Common myeloid progenitor, CD34-positive (primary cell): ENCODE measurements at places on chromosomes 1 and 21.
A peak's percentile ranks its signal among the peaks of the same experiment; 100 is the strongest.

- DNase-seq, result no peak
Measured at GRCh38 chr1:185786524-185786923, 52.3 kb downstream of the HMCN1 start.

DNA sequence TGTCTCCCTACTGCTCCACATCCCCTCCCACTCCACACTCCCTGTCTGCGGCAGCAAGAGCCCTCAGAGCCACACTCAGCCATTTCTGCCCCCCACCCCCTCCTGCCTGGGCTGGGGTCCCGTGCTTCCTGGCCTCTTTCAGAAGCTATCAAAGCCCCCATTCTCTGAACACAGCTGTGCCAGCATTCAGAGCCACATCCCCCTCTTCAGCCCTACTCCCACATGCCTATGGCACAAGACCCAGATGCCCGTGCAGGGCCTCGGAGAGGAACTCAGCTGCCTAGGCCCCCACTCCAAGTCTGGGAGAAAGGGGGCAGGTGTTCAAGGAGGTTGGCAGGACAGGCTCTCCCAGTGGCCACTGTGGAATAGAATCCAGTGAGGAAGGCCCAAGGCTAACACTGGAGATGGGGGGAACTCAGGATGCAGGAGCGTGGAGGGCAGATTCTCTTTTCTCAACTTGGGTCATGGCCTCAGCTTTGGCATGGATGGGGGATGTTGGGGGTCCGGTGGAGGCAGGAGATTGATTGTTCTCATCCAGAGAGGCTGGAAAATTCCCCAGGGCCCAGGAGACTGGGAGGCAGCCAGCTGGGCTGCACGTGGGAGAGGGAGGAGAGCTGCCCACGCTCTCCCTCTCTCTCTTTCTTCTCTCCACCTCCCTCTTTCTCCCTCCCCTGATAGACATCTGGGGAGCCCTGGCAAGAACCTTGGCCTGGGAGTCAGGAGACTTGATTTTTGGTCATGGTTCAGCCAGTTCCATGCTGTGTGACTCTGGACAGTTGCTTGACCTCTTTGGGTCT lies 3.5 kb upstream of the BCAN start:
- no peak for DNase-seq

DNA sequence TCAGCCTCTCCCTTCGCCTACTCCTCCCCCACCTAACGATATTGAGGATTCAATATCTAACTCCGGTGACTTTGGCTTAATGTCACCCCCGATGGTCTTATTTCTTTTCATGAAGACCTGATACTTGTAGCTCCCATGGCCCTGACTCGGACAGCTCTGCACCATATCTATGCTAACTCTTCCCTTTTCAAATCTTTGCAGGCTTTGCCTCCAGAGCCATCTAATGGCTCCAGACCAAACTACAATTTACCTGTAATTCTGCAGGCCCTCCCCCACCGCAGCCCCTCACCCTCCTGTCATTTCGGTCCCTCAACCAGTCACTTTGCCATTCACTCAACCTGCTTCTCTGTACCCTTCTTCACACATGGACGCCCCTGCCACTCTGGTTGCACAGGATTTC lies 7.9 kb upstream of the GSTM5 start:
- no peak for DNase-seq

DNA sequence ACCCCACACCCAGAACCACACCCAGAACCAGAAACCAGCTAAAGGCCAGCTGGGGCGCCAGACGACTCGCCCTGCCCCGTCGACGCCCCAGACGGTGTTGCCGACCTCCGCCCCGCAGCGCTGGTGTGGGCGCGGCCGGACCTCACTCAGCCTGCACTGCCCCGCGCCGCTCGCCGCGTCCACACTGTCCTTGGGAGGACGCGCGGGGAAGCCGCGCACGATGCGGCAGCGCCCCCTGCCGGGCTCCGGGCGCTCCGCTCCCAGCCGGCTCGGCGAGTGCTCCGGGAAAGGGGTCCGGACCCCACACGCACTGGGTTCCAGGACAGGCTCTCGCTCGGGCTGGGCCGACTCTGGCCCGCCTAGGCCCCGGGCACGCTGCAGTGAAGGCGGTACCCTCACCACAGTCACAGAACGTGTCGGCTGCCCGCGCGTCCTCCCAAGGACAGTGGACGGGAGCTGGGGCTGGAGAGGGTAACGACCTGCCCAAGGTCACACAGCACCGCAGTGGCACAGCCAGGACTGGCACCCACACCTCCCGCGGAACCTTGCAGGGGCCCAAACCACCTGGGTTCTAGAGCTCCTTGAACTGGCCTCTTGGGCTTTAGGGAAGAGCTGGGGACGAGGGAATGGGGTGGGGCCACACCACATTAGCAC lies 90.2 kb downstream of the DMRTA2 start:
- peak; percentile 60 for DNase-seq

GRCh38 chr1:67755160-67755559 lies 70.2 kb downstream of the GADD45A start:
- no peak for DNase-seq

DNA sequence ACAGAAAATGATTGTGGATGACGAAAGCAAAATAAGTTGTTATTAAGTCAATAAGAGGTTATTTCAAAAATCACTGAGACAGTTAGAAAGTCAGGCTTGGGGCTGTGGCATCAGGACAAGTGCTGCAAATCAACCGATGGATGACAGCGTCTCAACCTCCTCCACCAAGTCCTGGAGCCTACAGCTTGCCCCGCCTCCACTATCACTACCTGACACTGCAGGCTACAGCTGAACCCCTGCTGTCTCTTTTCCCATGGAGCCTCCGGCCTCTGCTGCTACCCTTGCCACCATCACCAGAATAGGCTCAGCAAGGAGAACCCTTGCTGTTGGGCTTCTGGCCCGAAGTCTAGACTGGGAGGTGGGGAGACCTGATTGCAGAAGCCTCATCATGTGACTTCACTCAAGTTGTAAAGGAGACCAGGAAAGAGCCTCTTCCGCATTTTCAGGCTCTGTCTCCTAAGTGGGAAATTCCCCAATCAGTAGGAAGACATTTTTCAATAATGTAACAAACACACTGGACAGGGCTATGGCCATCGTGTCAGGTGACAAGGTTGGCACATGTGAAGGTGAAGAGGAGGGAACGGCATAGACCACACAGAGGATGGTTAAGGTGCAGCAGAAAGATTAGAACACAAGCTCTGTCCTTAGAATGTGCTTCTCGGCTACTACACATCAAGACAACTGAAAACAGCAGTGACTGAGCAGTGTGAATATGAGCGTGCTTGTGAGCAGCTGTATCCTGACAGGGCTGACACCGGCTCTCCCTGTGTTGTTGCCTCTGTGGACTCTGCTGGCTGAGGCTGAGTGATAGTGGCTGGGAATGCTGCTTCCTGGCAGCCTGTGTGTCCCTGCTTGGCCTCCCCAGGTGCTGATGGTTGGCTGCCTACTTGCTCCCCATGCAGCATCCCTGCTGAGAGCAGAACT lies 660.7 kb downstream of the PTPRU start:
- peak; percentile 8 for DNase-seq

GRCh38 chr1:178937695-178938094 lies 66.8 kb upstream of the ANGPTL1 start:
- no peak for DNase-seq

DNA sequence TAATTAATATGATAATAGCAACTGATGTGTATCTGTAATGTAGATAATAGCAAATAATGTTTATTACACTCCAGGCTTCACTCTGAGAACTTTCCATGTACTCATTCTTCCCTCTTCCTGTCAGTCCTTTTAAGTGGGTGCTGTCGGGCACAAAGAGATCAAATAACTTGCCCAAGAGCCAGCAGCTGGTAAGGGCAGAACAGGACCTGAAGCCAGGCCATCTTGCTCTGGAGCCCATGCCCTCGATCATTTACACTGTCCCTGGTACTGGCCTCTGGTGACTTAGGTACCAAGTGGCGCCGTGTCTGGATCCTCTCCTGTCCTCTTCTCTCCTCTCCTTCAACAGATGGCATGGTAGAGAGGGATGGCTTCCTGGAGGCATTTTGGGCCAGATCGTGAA lies 97.2 kb downstream of the VPS13D start:
- no peak for DNase-seq

- DNase-seq, result no peak
Measured at GRCh38 chr1:12126781-12127180, 40.0 kb upstream of the TNFRSF1B start.

DNA sequence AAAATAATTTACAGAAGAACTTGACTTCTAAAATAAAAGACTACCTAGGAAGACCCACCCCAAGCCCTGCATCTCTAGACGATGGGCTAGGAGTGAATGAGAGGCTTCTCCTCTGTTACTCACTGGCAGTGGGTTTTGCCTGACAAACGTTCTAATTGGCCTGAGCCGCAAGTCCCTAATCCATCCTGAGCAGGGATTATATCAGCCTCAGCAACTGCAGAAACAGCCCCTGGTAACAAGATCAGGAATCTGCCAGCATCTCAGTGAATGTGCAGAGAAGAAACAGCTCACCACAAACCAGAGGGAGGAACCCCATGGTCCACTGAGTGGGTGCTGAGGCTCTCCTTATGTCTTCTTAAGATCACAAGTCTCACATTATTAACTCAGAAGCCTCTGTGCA lies 240.6 kb downstream of the BRINP2 start:
- no peak for DNase-seq

- no peak for DNase-seq
Measured at GRCh38 chr1:61187352-61188086, 105.2 kb downstream of the NFIA start.

DNA sequence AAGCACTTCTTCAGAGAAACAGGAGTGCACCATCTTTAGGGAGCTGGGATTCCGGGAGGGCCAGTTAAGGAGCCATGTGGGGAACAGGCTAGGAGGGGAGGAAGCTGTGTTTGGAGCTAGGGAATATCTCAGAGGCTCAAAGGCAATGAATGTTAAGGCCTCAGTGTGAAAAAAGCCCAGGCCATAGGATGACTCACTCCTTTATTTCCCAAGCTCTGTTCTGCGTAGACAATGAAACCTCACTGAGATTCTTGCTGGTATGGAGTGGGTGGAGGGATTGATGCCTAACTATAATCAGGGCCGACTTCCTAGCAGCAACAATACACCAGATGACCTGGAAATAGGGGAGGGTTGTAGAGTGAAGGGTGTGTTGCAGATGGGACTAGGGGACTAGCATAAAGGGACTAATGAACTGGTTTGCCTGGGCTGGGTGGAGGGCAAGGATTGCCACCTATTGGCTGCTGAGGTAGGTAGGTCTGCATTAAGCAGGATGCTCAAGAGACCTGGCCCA lies 2.1 kb downstream of the GNAT2 start:
- DNase-seq, result no peak

DNA sequence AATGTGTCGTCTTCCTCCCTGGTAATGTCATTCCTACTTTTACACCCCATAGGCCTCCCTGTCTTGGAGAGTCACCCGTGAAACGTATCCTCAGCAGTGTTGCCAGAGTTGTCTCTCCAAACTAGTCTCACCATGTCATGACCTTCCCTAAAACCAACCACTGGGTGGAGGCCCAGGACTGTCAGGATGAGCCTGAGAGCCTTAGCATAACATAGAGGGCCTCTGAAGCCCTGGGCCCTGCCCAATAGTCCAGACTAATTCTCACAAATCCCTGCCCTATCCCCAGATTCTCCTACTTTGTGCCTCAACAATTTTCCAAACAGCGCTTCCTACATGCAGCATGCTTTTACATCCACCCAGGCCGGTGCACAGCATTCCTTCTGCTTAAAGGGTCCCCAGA lies 29.3 kb upstream of the HSD3B1 start:
- no peak for DNase-seq

DNA sequence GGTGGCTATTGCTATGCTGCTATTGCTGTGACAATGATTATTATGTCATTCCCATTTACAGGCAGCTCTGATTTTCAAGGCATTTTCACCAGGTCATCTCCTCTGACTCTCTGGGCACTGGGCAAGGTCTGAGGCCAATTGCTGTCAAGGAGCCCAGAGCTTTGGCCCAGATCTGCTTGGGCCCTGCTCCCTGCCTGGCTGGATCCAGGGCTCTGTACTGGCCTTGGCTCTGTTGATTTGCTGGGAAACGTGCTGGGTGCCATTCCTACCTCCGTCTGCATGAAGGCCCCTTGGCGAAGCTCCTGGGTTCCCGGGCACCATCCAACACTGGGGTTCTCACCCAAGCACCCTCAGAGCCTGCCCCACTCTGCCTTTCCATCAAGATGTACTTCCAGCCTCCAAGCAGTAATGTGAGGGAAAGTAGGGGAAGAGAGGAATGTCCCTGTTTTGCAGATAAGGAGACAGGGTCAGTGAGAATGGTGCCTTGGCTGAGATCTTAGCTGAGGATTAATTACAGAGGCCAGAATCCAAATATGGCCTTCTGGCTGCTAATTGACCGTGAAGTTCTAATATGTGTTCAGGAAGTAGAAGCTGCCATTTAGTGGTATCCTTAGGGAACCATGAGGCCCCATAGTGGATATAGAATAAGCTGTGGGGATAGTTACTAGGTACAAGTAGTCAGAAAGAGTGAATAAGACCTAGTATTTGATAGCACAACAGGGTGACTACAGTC lies 63.9 kb downstream of the HTR6 start:
- no peak for DNase-seq

- DNase-seq, result no peak
Measured at GRCh38 chr1:227343727-227344551, 25.6 kb upstream of the CDC42BPA start.

- DNase-seq, result no peak
Measured at GRCh38 chr1:181160998-181161870, 72.7 kb downstream of the IER5 start.

GRCh38 chr1:17515902-17516301 lies 23.6 kb upstream of the ARHGEF10L start:
- no peak for DNase-seq

DNA sequence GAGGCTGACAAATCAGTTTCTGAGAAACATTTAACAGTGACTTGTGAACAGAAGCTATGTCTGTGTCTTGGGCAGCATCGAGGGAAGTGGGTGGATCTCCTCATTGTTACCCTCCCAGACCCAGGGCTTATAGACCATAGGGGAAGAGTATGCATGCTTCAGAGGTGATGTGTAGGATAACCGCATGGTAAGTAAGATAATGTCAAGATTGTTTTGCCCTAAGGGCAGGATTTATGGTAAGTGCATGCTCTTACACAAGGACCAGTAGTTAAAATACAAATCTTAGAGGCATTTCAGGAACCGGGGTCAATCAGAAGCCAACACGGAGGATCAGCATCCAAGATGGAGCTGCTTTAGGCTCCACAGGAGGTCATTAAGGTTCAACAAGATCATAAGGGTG lies 7.7 kb upstream of the PRMT2 start:
- DNase-seq, result no peak

DNA sequence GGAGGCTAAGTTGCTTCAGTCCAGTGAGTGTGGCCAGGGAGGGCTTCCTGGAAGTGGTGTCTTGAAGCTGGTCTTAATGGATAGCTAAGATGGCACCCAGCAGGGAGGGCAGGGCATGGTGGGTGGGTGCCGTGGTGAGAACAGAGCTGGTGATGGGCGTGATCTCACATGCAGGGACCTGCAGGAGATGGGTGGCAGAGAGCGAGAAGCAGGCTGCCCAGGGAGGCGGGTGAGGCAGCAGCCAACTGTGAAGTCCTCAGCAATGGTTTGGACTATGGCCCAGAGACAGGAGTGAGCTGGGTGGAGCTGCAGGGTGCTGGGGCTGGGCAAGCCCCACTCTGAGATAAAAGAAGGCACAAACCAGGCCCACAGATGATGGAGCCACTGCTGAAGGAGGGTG lies 50.7 kb downstream of the UMODL1 start:
- DNase-seq, result no peak

- DNase-seq, result no peak
Measured at GRCh38 chr21:33283203-33283602, 17.0 kb downstream of the IL10RB start.

- peak; percentile 81 for DNase-seq
Measured at GRCh38 chr1:11858968-11859871, 475 bp upstream of the NPPB start.
